Stimulated activated CD4-positive, alpha-beta T cell treated with anti-CD3 and anti-CD28 coated beads, Interleukin-2, amount 100 ng/mL, for 48 hours (primary cell): ENCODE measurements at places on chromosomes 1 and 21.

DNA sequence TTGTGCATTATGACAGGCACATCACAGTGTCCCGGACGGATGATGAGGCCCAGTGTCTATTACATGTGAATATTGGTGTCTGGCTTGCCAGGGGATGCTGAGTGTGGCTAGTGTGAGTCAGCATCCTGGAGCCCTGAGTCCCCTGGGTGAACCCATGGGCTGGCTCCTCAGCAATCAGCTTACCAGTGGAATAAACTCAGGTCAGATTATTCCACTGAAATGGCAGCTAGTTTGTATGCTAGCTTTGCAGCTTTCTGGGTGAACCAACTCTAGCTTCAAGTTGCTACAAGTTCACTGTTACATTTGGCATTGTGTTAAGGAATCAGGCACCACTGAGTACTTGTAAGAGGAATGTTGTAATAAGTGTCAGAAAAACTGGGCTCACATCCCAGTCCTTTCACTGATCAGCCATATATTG is 23.9 kb upstream of the RPTN start:
- DNase-seq, result no peak

- no peak for DNase-seq
Measured at GRCh38 chr1:166193057-166193698, 26.4 kb upstream of the FAM78B start.

GRCh38 chr1:228871314-228872061 is 136.2 kb downstream of the RHOU start:
- no peak for DNase-seq

GRCh38 chr1:51504806-51505525 is 14.1 kb downstream of the EPS15 start:
- no peak for DNase-seq

DNA sequence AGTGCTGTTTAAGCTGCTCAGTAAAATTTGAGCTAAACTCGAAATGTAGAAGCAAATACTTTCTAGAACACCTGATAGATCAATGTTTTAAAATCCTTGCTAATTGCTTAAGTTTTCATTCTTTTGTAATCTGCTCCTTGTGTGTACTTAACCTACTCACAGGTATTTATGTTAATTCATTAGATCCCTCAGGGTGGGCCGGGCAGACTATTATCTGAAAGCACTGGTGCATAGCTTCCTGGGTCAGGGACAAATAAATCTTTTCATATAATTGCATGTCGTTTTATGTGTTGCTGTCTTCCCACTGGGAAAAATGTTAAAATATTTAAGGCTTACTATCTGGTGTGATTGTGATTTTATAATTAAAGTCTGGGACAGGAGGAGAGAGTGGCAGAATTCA is 440.5 kb downstream of the SMYD3 start:
- DNase-seq, result no peak

DNA sequence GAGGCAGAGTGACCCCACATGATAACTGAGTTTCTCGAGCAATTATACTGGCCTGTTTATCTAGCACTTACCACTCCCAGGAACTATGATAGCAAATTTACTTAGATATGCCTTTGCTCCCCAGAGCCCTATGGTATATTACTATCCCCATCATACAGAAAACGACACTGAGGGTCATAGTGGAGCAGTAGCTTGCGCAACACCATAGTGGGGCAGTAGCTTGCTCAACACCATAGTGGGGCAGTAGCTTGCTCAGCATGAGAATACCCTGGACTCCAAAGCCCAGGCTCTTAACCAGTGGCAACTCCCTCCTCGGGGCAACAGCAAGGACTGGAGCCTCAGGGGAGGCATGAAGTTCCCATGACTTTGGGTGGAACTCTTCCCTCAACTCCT is 211.9 kb downstream of the NPHP4 start:
- no peak for DNase-seq

DNA sequence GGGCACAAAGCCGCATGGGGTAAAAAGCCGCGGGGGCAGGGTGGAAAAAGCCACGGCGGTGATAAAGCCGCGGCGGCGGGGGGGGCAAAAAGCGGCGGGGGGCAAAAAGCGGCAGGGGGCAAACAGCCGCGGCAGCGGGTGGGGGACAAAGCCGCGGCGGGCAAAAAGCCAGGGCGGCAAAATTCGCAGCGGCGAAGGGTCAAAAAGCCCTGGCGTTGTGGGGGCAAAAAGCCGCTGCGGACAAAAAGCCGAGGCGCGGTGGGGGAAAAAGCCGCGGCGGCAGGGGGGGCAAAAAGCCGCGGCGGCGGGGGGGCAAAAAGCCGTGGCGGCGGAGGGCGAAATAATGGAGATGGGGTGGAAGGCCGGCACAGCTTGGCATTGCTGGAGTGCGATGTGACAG is 3902.9 kb downstream of the SRGAP2C start:
- no peak for DNase-seq

DNA sequence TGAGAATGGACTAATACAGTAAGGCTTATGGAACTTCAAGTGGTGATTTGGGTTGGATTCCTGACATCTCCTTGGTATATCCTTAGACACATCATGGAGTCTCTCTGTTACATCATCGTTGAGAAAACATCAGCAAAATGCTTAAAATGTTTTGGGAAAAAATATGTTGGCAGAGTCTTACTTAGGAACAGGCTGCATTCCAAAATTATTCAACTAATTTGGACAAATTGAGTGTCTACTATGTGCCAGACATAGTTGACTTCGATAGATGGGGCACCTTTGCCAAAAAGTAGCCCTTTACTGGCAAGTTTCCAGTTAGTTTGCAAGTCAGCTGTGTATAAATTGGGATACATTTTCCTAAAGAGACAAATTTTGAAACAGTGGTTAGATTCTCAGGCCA is 253.4 kb upstream of the ST6GALNAC5 start:
- no peak for DNase-seq

GRCh38 chr1:232711996-232712395 is 82.1 kb upstream of the SIPA1L2 start:
- no peak for DNase-seq
